ENCODE measurements at places on chromosomes 5 and 9. TPM values are rescaled to one million over a fixed set of nuclear protein-coding genes. Genes with fewer than 3 reads are reported as not detected.

- no peaks in the 10 kb centered on the region for H3K4me1 ChIP-seq
- H3K36me3 ChIP-seq = no peaks in the 10 kb centered on the region
- H3K27me3 ChIP-seq = peaks cover 28% of the 10 kb centered on the region
- DNase-seq = no peak
- H3K4me3 ChIP-seq = no peak overlapping the region
- no peak overlapping the region for H3K27ac ChIP-seq
Observed at GRCh38 chr5:54460181-54460919, 4.9 kb downstream of the HSPB3 start.

GRCh38 chr9:99660191-99660636 is 161.5 kb upstream of the NR4A3 start:
- peaks cover 3% of the 10 kb centered on the region for H3K4me1 ChIP-seq

GRCh38 chr9:86749161-86749893 is 198.0 kb downstream of the GAS1 start:
- H3K27me3 ChIP-seq = peaks cover 17% of the 10 kb centered on the region
- no peak for DNase-seq
- H3K27ac ChIP-seq = no peak overlapping the region
- no peaks in the 10 kb centered on the region for H3K36me3 ChIP-seq
- H3K4me1 ChIP-seq = no peaks in the 10 kb centered on the region

GRCh38 chr5:122262103-122262502 is 49.9 kb upstream of the SNCAIP start:
- H3K4me3 ChIP-seq = no peak overlapping the region
- DNase-seq = no peak
- no peaks in the 10 kb centered on the region for H3K4me1 ChIP-seq
- no peaks in the 10 kb centered on the region for H3K27me3 ChIP-seq
- H3K36me3 ChIP-seq = no peaks in the 10 kb centered on the region
- H3K27ac ChIP-seq = no peak overlapping the region

DNA sequence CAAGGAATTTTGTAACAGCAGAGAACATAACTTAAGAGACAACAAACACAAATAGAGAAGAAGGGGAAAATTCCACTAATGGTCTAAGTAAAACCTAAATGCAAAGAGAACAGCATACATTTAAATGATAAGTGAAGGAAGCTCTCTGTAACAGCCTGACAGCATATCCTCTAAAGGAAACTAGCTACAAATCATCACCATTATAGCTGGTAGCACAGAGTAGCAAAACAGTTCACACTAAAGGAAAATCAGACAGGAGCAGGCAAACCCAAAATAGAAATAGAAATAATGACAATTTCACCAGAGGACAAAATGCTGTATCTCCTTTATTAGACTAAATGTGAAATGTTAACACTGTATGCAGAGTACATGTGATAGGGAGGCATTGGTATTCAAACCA is 532.8 kb downstream of the PTPRD start:
- DNase-seq = no peak
- no peaks in the 10 kb centered on the region for H3K27me3 ChIP-seq
- no peak overlapping the region for H3K27ac ChIP-seq
- H3K4me3 ChIP-seq = no peak overlapping the region

GRCh38 chr5:57859626-57860025 is 377.0 kb upstream of the ACTBL2 start:
- H3K36me3 ChIP-seq = no peaks in the 10 kb centered on the region
- no peak for DNase-seq
- H3K27ac ChIP-seq = no peak overlapping the region
- H3K4me3 ChIP-seq = no peak overlapping the region
- no peaks in the 10 kb centered on the region for H3K4me1 ChIP-seq

DNA sequence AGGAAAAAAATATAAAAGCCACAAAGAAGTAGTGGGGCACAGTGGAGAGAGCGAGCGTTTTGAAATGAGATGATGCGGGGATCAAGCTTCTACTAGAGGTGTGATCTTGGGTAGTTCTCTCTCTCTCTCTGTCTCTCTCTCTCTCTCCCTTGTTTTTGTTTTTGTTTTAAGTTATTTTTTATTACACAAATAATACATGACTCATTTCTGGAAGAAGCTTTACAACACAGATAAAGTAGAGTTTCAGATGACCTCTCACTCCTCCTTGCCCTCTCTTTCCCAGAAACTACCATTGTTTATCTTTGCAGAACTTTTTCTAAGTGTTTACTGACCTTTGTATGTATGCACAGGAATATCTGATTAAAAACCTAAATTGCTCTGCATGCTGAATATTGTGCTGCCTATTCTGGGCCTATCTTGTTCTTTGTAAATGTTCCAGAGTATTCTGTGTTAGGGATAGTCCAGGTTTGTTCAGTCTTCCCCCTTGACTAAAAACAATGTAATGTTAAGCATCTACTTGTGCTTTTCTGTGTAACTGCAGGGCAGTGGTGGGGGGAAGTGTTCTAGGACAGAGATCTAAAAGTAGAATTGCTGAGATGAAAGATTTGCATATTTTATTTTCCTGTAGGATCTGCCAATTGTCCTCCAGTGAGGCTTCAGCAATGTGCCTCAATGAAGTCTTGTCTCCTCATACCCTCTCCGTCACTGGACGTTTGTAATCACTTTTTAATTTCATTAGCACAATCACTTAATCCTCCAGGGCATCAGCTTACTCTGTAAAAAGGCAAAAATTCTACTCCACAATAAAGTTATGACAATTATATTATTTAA is 52.0 kb downstream of the FYB1 start:
- H3K27me3 ChIP-seq = no peaks in the 10 kb centered on the region
- peaks cover 63% of the 10 kb centered on the region for H3K4me1 ChIP-seq
- peak overlapping the region; percentile 67 for H3K4me3 ChIP-seq

DNA sequence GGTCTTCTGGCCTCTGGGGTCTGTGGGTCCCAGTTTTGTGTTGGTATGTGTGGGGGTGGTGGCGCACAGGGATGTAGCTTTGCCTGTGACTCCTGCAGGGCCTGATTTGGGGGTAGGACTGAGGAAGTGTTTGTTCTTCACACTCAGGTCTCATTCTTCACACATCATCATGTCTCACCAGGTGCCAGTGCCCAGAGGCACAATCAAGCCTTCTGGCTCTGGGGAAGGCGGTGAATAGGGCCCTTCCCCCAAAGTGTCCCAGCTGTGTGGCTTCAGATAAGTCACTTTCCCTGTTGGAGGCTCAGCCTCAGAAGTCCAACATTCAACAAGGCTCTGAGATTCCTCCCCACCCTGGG is 5.1 kb downstream of the DBN1 start:
- no peaks in the 10 kb centered on the region for H3K27me3 ChIP-seq
- H3K4me1 ChIP-seq = peaks cover 3% of the 10 kb centered on the region
- H3K27ac ChIP-seq = no peak overlapping the region
- no peak overlapping the region for H3K4me3 ChIP-seq
- DNase-seq = no peak

DNA sequence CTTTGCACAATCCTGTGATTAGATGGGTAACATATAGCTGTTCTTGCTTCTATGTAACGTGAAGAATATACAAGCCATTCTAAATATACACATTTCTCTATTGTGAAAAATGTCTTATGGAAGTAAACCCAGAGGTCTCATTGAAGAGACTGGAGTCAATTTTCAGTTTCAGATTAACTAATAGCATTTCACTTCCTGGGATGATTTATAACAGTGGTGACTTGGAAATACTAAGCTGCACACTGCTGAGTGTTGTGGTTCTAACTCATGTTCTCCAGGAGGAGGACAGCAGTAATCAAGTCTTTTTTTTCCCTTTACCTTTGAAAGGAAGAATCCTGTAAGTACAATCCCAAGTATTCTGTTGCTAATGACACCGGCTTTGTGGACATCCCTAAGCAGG is 3.3 kb downstream of the CTSL start:
- peaks cover 8% of the 10 kb centered on the region for H3K36me3 ChIP-seq
- no peak overlapping the region for H3K27ac ChIP-seq
- DNase-seq = no peak
- H3K4me1 ChIP-seq = peaks cover 13% of the 10 kb centered on the region
- peaks cover 27% of the 10 kb centered on the region for H3K27me3 ChIP-seq

Gene INSL6
- total RNA-seq = not detected

Gene GFI1B
- total RNA-seq = 29.3 TPM
